ENCODE measurements at places on chromosomes 7 and 10. TPM values are rescaled to one million over a fixed set of nuclear protein-coding genes. Genes with fewer than 3 reads are reported as not detected.

PRKCQ gene
- 12.7 TPM for total RNA-seq

TMEM196 gene
- total RNA-seq, result 0.21 TPM

DPP6 gene
- total RNA-seq, result 1.1 TPM

COL26A1 gene
- 70.3 TPM for total RNA-seq

RABGEF1 gene
- 21.7 TPM for total RNA-seq

SRRM3 gene
- total RNA-seq, result 7.6 TPM

DNTT gene
- not detected for total RNA-seq

IKZF1 gene
- 1.4 TPM for total RNA-seq

ADCYAP1R1 gene
- total RNA-seq, result 1.8 TPM

SMKR1 gene
- total RNA-seq, result not detected

UNCX gene
- not detected for total RNA-seq

ARPC1A gene
- total RNA-seq, result 188 TPM

FZD1 gene
- total RNA-seq, result 1.9 TPM

HOXA9 gene
- total RNA-seq, result not detected

STK32C gene
- 24.9 TPM for total RNA-seq

ADARB2 gene
- total RNA-seq, result 1.5 TPM

GRM3 gene
- 0.30 TPM for total RNA-seq

VSTM2A gene
- total RNA-seq, result 0.15 TPM

Data from H7 (cell line).